ENCODE measurements at places on chromosomes 6 and 20.
A peak's percentile ranks its signal among the peaks of the same experiment; 100 is the strongest.

- no peak for DNase-seq
These were observed 38.0 kb upstream of the NR2E1 start for GRCh38 chr6:108127826-108128225.

- DNase-seq: no peak
These were observed 71.6 kb upstream of the CD93 start for GRCh38 chr20:23157734-23158133.

GRCh38 chr20:6026051-6026450 is 27.8 kb downstream of the LRRN4 start:
- DNase-seq: peak; percentile 46

- DNase-seq: no peak
These were observed 14.0 kb downstream of the TPD52L2 start for GRCh38 chr20:63878899-63879663.

- DNase-seq: no peak
These were observed 283.9 kb upstream of the MAN1A1 start for GRCh38 chr6:119633461-119633860.

DNA sequence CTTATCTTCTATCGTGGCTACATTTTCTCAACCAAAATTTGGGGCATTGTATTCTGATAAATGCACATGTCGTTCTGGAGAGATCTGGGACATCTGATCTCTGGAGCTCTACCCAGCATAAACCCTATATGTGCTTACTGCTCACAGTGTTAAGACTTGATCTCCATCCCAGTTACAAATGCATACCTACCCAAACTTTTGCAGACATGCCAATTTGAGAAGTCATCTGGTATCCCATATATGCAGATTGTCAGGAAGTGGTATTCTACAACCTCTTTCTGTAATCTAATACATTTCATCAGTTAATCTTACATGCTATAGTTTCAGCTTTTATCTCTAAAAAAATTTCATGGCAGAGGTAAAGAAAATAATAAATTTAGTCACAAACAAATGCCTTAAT is 11.2 kb downstream of the BAG2 start:
- DNase-seq: no peak

- DNase-seq: no peak
These were observed 14.4 kb upstream of the TRIB3 start for GRCh38 chr20:366041-366718.

GRCh38 chr20:57399587-57400155 is 8.5 kb downstream of the RBM38 start:
- no peak for DNase-seq

GRCh38 chr6:134512981-134513391 is 195.1 kb upstream of the SGK1 start:
- DNase-seq: peak; percentile 3

DNA sequence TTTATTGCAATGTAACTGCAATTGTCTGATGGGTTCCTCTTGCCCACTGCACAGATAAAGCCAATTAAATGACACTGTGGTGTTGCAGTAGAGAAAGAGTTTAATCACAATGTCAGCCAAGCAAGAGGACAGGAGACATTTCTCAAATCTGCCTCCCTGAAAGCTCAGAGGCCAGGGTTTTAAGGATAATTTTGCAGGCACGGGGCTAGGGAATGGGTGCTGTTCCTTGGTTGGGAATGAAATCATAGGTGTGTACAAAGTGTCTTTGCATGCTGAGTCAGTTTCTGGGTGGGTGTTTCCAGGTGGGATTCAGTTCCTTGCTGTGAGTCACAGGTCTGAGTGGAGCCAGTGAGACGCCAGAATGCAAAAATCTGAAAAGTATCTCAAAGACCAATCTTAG is 271.4 kb downstream of the DOK5 start:
- DNase-seq: no peak

- no peak for DNase-seq
These were observed 650.8 kb upstream of the AGPAT4 start for GRCh38 chr6:161924516-161925116.

DNA sequence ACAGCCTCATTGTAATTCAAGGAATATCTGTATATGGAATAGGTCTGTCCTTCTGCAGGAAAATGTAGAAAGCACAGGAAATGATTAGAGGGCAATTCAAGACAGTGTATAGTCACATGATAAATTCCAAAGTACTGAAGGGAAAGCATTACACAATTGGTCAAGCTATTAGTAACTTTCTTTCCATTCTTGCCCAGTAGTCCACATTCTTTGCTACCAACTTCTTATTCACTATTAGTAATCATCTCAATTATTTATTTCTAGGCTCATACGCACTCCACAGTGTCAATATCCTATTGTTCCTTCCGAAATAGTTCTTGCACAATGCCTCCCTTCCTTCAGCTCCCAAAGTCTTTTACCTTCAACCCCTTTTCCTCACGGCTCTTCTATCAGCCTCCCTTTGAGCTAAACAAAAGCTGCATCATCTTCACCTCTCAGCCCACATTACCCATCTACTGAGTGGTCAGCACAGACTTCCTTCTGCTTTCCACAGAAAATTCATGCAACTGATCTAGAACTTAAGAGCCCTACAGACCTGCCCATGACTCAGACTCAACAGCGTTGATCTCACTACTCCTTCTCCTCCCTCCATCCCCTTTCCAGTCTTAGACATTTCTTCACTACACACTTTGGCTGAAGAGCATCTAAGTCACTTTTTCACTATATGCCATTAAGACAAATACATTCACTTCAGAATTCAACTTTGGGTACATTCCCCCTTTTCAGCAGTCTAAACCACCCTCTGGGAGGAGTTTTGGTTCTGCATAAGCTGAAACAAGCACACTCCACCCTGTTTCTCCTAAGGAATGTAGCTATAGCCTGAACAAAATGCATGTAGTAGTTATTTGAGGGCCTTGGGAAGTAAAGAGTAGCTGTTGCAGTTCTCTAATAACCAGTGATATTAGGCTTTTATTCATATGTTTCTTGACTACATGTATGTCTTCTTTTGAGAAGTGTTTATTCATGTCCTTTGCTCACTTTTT is 157.9 kb downstream of the KIF16B start:
- peak; percentile 34 for DNase-seq

GRCh38 chr6:113562248-113562647 is 294.9 kb upstream of the MARCKS start:
- DNase-seq: no peak

- DNase-seq: no peak
These were observed 11.4 kb downstream of the MYB start for GRCh38 chr6:135192256-135193174.

GRCh38 chr6:25220857-25221256 is 58.3 kb upstream of the CARMIL1 start:
- no peak for DNase-seq

- DNase-seq: peak; percentile 28
These were observed 421.2 kb upstream of the JARID2 start for GRCh38 chr6:14824484-14825275.

DNA sequence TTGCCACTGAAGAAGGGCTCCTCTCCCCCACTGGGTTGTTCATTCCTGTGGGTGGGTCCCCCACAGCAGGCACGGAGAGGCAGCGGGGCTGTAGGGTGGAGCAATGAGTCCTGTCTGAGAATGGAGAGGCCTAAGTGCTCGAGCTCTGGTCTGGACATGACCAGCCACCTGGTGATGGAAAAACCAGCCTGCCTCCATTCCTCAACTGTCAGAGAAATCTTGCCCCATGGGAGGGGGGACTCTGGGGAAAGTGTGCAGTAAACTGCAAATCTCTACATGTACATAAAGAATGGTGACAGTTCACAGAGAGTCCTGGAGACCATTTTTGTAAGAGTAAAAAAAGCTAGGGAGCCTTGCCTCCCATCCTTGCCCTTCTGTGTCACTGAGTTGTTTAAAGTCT is 34.1 kb downstream of the INSM1 start:
- no peak for DNase-seq

- peak; percentile 52 for DNase-seq
These were observed 74.2 kb downstream of the TOX2 start for GRCh38 chr20:43988867-43989266.

DNA sequence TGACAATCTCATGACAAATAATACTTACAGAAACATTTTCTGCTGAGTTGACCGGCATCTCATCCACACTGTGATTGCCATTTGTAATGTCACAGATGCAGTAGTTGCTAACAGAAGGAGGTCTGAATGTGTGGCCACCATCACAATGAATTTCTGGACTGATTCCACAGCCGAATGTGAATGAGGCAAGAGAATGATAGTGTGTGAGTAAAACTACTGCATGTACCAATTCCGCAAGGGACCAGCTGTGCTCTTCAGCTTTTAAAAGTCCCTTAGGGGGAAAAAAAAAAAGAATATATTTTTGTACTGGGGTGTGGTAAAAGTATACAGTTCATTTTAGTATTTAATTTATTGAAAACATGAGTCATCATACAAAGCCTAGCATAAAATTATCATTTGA is 96.2 kb downstream of the SESN1 start:
- no peak for DNase-seq

- DNase-seq: no peak
These were observed 282.1 kb upstream of the TCF21 start for GRCh38 chr6:133606852-133607251.

DNA sequence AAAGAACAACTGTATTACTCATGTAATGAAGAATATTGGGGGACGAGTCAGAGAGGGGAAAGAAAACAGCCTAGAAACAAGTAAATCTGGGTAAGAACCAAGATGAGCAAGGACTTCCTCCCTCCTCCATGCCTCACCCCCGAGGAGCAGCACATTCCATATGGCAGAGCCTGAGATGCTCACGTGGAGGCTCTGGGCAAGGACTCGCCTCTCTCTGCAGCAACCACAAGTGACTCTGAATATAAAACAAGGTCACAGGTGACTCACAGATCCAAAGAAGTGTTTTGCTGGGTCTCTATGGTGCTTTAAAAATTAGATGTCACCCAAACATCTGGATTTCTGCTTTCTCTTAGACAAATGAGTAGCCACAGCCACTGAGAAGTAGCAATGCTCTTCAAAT is 453.0 kb upstream of the SULF2 start:
- DNase-seq: peak; percentile 56

GRCh38 chr6:147157930-147158329 is 46.3 kb upstream of the STXBP5 start:
- DNase-seq: no peak

GRCh38 chr6:129073691-129074395 is 190.9 kb downstream of the LAMA2 start:
- DNase-seq: peak; percentile 48

GRCh38 chr6:80638213-80639055 is 532.0 kb downstream of the BCKDHB start:
- peak; percentile 87 for DNase-seq

GRCh38 chr6:170282512-170283158 is 8.2 kb downstream of the DLL1 start:
- DNase-seq: no peak

GRCh38 chr6:31898383-31899011 is 999 bp upstream of the EHMT2 start:
- peak; percentile 22 for DNase-seq

DNA sequence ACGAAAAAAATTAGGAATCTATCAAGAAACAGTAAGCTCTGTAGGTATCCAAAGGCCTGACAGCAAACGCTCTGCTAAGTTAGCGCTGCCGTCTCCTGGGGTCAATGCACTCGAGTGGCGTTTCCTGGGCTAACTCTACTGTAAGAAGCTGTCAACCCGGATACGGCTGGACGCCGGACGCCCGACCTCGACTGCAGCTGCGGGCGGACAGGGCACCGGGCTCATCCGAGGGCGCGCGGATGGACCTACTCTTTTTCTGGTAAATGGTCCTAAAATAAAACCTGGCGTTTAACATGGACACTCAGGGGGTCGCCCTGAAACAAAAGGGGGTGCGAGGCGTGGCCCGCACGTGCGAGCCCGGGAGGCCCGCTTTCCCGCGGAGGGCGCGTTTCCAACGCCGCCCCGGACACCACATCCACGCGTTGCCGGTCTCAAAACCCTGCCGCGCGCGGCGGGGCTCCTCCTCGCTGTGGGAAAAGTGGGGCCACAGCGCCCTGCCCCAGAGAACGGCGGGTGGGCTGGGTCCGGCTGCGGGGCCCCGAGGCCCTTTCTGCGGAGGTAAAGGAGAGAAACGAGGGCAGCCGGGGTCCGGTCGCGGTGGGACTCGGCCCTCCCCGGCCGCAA is 537 bp downstream of the TCP1 start:
- peak; percentile 44 for DNase-seq

DNA sequence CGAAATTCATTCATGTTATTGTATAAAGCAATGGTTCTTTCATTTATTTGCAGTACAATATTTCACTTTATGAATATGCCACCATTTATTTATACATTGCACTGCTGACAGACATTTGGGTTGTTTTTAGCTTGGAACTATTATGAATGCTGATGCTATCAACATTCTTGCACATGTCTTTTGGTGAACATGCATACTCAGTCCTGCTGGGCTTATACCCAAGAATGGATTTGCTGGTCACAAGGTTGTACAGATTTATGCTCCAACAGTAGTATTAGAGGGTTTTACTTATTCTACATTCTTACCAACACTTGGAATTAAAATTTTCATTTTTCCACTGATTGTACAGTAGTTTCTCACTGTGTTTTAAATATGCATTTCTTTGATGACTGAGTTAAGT is 126.2 kb downstream of the PTPRK start:
- DNase-seq: peak; percentile 28

- peak; percentile 79 for DNase-seq
These were observed 5.3 kb upstream of the FNDC1 start for GRCh38 chr6:159163901-159164370.

DNA sequence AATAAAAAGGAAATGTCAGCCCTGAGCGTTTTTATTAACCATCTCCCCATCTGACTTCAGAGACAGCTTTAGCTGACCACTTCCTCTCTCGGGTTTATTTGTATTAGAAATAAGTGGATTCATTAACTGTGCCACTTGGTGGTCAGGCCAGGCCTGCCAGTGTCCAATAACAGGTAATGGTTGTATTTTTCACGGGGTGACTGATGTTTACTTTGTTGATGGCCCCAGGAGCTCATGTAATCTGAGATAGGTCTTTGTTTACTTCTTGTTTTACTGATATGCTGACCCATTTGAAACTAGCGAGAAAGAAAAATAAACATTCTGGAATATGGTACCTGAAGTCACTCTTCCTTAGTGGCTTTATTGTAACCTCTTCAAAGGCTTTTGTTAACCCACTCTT is 504.3 kb upstream of the SLC35B3 start:
- no peak for DNase-seq

- peak; percentile 82 for DNase-seq
These were observed 50.0 kb downstream of the PHF20 start for GRCh38 chr20:35821807-35822242.

- DNase-seq: no peak
These were observed 744 bp downstream of the VSX1 start for GRCh38 chr20:25081065-25081729.

- peak; percentile 42 for DNase-seq
These were observed 512.7 kb upstream of the JAG1 start for GRCh38 chr20:11186301-11187008.

DNA sequence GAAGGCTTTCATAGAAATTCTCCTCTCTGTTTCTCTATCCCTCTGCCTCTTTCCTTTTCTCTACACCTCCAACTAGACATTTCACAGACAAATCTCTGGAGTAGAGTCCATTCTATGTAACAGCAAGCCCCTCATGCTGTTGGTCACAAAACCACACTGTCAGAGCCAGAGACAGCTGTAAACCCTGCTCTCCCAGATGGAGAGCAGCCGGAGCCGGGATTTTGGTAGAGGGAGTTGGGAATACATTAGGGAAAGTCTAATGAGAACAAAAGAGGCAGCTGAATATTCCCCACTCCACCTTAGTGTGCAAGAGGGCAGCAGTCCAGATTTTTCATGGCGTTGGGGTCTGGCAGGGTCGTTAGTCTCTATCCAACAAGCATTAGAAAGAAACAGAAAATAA is 68.3 kb upstream of the EDN1 start:
- DNase-seq: no peak

Data from AG10803 (cell line).